ENCODE measurements at places on chromosomes 2 and 18. TPM values are rescaled to one million over a fixed set of nuclear protein-coding genes. Genes with fewer than 3 reads are reported as not detected.

GRCh38 chr18:63975628-63976027 is 5.7 kb downstream of the SERPINB8 start:
- no peak for DNase-seq

The NAT8 gene
- total RNA-seq = not detected

DNA sequence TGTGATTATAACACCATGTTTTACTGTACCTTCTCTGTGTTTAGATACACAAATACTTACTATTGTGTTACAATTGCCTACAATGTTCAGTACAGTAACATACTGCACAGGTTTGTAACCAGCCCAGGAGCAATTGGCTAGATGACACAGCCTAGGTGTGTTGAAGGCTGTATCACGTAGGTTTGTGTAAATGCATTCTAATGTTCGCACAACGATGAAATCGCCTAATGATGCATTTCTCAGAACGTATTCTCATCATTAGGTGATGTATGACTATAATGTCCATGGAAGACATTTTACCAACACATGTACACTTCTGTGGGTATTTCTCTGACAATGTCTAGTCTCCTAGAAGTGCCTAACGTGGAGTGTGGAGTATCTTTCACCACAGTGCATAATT is 165.9 kb upstream of the KLF7 start:
- DNase-seq = no peak

The WNT6 gene
- total RNA-seq = not detected

- no peak for DNase-seq
These were observed 4.0 kb downstream of the IFT172 start for GRCh38 chr2:27485496-27485895.

DNA sequence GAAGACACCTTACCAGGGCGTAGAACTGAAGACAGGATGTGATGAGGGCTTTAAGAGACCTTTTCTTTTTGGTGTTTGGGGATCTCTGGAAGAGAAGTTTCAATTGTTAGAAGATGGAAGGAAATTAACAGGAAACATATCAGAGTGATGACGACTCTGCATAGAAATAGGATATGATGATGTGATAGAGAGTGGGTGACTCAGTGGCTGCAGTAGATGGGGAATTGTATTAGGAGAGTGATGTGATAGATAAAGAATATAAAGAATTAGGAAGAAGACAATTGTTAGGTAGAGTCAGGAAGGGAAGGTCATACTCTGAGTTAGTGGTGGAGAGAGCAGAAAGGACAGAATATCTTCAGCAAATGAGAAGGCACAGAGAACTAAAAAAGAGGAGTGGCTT is 593.9 kb downstream of the NYAP2 start:
- DNase-seq = no peak

The ZNF396 gene
- total RNA-seq = 1.3 TPM

GRCh38 chr2:230944123-230944653 is 19.1 kb upstream of the GPR55 start:
- no peak for DNase-seq

DNA sequence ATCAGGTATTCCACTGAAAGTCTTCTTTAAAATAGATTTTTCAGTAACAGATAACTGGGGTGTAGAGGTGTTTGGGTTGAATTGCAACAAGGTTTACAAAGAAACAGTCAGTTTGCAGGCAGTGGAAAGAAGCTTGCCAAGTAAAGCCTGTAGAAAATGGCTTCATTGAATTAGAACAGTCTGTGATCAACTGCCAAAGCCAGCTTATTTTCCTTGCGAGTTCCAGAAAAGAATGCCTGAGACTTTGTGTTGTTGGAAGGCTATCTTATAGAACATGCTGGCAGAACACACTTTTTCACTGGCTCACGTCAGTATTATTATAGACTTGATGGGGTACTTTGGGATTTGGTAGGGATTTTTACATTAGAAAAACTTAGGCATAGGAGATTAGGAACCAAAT is 601.0 kb downstream of the XIRP2 start:
- DNase-seq = no peak

The FAM237A gene
- total RNA-seq = not detected

The GPATCH11 gene
- 15.3 TPM for total RNA-seq

The OTOS gene
- not detected for total RNA-seq

DNA sequence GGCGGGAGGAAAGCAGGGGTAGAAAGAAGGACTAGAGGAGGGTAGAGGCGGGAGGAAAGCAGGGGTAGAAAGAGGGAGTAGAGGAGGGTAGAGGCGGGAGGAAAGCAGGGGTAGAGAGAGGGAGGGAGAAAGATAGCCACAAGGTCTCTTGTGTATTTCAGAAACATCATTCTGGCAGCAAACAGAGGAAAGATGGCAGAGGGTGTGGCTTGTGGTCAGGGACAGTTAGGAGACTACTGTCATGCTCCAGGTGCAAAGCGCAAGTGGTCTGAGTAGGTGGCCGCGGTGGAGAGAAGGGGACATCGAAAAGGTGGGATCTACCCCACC is 82.4 kb upstream of the TAF1B start:
- DNase-seq = no peak

DNA sequence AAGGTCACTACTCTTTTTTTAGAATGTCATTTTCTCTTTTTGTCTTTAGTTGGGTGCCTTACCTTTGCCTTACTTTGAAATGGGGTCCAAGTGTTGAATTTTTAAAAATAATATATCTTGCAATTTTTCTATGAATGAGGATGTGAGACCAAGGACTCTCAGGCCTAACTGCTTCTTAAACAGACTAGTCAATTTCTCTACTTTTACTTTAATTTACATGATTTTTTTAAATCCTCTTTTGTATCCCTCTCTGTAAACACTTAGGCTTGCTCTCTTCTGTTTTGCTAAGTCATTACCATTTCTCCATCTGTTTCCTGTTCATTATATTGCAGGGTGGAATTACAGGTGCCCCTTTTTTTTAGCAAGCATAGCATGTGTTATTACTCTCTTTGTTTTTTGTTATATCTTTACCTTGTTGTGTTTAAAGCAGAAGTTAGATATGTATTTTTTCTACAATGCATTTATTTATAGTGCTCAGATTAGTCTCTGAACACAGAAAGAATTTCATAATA is 261.8 kb downstream of the SPAG16 start:
- no peak for DNase-seq

DNA sequence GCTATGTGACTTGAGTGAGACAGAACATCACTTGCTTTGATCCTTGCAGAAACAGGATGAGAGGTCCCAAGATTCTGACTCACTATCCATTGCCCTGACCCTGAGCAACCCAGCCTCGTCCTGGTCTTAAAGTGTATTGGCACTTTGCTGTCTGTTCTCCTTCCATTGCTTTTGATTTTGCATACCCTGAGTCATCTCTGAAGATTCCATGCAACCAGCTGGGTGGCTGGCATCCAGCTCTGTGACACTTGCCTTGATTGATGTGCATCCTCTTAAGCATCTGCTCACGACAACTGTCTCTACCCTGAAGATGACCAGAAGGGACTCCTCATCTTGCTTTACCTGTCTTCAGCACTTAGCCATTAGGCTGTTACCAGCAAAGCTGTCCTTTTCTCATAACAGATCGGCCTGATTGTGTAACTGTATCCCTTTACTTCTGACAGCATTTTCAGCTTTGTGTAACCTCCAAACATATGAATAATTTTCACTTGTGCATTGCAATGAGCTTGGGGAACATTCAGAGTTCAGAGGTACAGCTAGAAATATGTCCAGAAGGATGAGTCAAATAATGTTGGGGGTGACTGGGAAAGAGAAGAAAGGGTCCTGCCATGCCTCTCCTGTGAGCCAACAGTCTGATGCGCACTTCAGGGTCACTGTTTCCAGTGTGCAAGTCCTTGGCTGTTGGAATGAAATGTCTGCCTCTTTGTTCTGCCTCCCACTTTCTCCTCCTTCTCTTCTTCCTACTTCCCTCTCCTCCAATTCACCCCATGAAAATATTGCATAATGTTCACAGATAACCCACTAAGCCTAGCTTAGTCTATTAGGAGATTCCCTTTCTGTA is 249.7 kb upstream of the OSR1 start:
- no peak for DNase-seq

GRCh38 chr2:179606141-179606540 is 255.3 kb downstream of the ZNF385B start:
- no peak for DNase-seq

GRCh38 chr2:99680946-99681345 is 191.1 kb upstream of the REV1 start:
- no peak for DNase-seq

The ADRA2B gene
- not detected for total RNA-seq

All from natural killer cell treated with Interleukin-12 subunit alpha and Interleukin-12 subunit beta and Interleukin-15 and Interleukin-18, amount 100 ng/mL, for 72 hours (primary cell).